ENCODE measurements at places on chromosomes 12 and 14.

- DNase-seq = no peak
Measured at GRCh38 chr12:133204264-133204603, 22.9 kb downstream of the ZNF268 start.

DNA sequence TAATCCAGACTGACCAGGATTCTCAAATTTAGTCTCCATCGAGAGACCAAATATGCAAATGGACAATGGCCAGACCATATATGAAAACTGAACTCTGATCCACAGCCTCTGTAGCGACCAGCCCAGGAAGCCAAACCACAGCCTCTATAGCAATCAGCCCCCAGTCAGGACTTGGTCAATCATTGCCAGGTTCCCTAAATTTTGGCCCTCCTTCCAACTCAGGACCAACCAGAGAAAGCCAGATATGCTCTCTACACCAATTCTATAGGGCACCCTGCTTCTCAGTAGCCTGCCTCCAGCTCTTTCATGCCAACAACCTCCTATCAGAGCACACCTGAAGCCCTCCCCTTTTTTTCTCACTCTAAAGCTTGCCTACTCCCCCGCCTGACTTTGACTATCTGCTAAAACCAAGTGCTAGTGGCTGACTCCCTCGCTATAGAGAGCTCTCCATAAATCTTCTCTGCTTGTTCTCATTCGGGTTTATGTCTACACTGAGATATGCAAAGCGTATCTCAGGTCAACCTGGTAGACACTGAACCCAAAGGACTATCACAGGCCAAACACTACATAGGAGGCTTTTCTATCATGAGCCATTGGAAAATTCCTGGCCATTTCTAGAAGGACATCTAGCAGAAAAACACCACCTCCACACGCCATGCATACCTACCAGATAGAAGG, 110.5 kb upstream of the FUT8 start:
- DNase-seq = no peak

GRCh38 chr12:71011261-71011660, 90.7 kb upstream of the PTPRR start:
- DNase-seq = no peak

DNA sequence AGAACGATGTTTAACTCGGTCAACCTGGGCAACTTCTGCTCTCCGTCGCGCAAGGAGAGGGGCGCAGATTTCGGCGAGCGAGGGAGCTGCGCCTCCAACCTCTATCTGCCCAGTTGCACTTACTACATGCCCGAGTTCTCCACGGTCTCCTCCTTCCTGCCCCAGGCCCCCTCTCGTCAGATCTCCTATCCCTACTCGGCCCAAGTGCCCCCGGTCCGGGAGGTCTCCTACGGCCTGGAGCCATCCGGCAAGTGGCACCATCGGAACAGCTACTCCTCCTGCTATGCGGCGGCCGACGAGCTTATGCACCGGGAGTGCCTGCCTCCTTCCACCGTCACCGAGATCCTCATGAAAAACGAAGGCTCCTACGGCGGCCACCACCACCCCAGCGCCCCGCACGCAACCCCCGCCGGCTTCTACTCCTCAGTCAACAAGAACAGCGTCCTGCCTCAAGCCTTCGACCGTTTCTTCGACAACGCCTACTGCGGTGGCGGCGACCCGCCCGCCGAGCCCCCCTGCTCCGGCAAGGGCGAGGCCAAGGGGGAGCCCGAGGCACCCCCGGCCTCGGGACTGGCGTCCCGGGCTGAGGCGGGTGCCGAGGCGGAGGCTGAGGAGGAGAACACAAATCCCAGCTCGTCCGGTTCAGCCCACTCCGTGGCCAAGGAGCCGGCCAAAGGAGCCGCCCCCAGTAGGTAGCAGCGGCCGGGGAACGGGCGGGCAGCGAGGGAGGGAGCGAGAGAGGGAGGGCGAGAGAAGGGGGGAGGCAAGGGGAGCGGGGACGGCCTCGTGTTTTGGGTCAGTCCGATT, 513 bp downstream of the HOXC11 start:
- no peak for DNase-seq

DNA sequence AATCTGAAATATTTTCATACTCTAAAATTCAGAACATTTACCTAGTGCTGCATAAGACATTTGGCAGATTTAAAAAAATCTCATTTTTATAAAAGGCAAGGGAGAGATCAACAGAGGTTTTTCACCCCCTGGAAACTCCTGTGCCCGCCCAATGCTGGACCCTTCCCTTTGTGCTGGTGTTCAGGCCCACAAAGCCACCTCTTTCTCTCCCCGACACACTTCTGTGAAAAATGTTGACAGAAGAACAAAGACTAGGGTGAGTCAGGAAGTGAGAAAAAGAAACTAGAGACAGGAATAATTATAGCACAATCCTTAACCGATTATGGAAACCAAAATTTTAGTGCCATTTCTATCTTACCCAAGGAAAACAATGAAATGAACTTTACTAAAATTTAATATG, 197.7 kb upstream of the STXBP6 start:
- DNase-seq = no peak

GRCh38 chr12:47022296-47022695, 57.1 kb upstream of the PCED1B start:
- DNase-seq = no peak

- DNase-seq = no peak
Measured at GRCh38 chr14:99118946-99119345, 153.1 kb downstream of the BCL11B start.

- no peak for DNase-seq
Measured at GRCh38 chr12:118346895-118347294, 25.8 kb downstream of the TAOK3 start.

DNA sequence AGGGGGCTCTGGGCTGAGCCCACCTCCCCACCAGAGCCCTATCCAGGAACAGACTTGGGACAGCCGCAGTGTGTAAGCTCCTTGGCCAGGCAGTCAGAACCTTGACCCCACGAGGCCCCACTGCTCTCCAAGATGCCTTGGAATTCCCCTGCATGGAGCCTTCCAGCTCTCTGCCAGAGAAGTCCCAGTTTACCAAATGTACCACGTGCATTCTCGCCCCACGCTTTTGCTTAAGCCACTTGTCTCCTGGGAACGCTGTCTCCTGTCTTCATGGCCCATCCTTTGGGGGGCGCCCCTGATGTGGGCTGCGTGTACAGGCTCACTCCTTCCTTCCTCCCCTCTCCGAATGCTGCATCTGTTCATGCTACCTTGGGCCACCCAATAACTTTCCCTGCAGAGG, 7.9 kb downstream of the FAIM2 start:
- peak; percentile 58 for DNase-seq

GRCh38 chr12:6563448-6564050, 4.5 kb downstream of the NOP2 start:
- peak; percentile 71 for DNase-seq

DNA sequence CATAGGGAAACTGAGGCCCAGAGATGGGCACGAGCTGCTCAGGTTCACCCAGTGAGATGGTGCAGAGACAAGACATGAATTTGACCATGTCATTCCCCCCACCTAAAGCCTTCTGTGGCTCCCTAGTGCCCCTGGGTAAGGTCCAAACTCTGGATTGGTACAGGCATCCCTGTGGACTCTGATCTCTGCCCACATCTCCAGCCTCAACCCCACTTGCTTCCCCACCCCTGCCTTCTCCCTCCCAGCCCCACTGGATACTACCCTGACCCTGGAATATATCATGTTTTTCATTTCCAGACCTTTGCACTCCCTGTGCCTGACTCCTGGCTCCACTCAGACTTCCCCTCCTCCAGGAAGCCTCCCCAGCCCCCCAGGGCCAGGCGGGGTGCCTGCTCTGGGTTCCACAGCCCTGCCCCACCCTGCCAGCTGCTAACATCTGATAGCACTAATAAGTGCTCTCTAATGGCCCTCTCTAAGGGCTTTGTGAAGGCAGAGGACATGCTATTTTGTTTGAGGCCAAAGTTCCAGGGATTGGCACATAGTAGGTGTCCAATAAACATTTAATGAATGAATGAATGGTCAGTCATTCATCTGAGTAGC, 1.1 kb upstream of the SDSL start:
- no peak for DNase-seq

- peak; percentile 7 for DNase-seq
Measured at GRCh38 chr14:99137001-99137700, 134.8 kb downstream of the BCL11B start.

DNA sequence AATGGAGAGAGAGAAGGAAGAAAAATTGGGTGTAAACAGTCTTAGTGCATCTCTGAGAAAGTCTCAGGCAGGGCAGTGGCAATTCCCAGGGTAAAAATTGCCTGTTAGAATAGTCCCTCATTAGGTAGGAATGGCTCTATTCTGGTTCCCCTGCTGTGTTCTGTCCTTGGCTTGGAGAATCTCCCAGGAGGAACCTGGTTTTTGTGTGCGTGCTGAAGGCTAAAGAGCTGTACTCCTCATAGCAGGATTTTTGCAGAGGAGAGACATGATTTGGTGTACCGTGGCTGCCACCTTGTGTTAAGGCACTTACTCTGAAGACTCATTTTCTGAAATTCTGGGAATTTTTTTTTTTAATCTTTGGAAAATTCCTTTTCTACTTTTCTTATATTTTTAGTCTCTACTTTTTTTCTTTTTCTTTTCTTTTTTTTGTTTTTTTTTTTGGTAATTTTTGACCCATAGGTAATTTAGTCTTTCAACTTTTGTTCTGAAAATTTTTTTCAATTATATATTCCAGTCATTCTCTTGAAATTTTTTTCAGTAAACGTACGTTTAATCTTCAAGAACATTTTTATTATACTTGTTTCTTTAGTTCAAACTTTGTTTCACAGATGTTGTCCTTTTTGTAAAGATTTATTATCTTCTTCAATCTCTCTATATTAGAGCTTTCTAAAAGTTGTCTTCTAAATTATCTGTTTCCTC, 63.8 kb downstream of the FBXO33 start:
- DNase-seq = peak; percentile 81

GRCh38 chr12:47100160-47100559, 20.4 kb upstream of the AMIGO2 start:
- DNase-seq = no peak

DNA sequence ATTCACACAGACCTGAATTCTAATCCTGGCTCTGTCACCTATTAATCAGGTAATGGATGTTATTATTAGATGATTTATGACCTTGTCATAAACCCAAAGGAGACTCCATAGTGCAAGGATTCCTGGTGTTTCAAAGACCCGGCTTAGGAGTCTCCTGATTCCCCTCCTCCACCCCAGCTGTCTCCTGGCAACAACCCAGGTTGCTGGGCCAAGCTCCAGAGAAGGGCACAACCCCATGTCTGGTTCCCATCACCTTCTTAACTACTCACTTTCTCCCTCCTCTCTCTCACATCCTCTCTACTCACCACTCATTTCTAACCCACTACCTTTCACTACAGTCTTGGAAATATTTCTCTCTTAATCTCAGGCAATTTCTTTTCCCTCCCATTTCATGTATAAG, 41.6 kb downstream of the RHOJ start:
- DNase-seq = no peak

- no peak for DNase-seq
Measured at GRCh38 chr12:15220451-15220850, 766 bp downstream of the RERG start.

Data from testis (tissue), 5 donors.